Activated CD4-positive, alpha-beta T cell treated with anti-CD3 and anti-CD28 coated beads, Interleukin-2, amount 10 ng/mL, durations not matched to agents 24 days and 14 days (primary cell): ENCODE measurements at places on chromosomes 4 and X. TPM values are rescaled to one million over a fixed set of nuclear protein-coding genes. Genes with fewer than 3 reads are reported as not detected.

MAOB gene
- not detected in 2 replicates for total RNA-seq

CXXC4 gene
- total RNA-seq = not detected in 2 replicates

GABRA4 gene
- total RNA-seq = not detected in 2 replicates

ATOH1 gene
- total RNA-seq = not detected in 2 replicates

F8A2 gene
- not detected in 2 replicates for total RNA-seq

SLC9B1 gene
- 0.23 and 0.47 TPM in 2 replicates for total RNA-seq

S100G gene
- total RNA-seq = not detected in 2 replicates

AMOT gene
- total RNA-seq = 2.5 TPM in 2 replicates

EDA gene
- 1.2 and 1.8 TPM in 2 replicates for total RNA-seq

MAOA gene
- total RNA-seq = 1.8 and 2.0 TPM in 2 replicates

PLRG1 gene
- 81.1 and 92.3 TPM in 2 replicates for total RNA-seq

PLAC8 gene
- total RNA-seq = 41.2 and 41.4 TPM in 2 replicates

KLHL4 gene
- not detected in 2 replicates for total RNA-seq

SSX1 gene
- total RNA-seq = not detected in 2 replicates

CDKL2 gene
- total RNA-seq = 0.36 TPM in 1 of 2 replicates, not detected in the other

NWD2 gene
- total RNA-seq = not detected in 2 replicates

USP26 gene
- not detected in 2 replicates for total RNA-seq

AMBN gene
- total RNA-seq = not detected in 2 replicates

ADGRG4 gene
- total RNA-seq = not detected in 2 replicates

HTN1 gene
- not detected in 2 replicates for total RNA-seq

PCDH7 gene
- total RNA-seq = not detected in 2 replicates

PPBP gene
- not detected in 2 replicates for total RNA-seq

SSX2B gene
- total RNA-seq = not detected in 2 replicates

ARR3 gene
- total RNA-seq = not detected in 2 replicates

NUDT6 gene
- total RNA-seq = 8.8 and 10.0 TPM in 2 replicates

DCAF8L2 gene
- not detected in 2 replicates for total RNA-seq

VCX3B gene
- not detected in 2 replicates for total RNA-seq

SULT1E1 gene
- not detected in 2 replicates for total RNA-seq

ARHGEF6 gene
- total RNA-seq = 37.4 and 38.0 TPM in 2 replicates

ADH1A gene
- total RNA-seq = not detected in 2 replicates

RNF175 gene
- not detected in 2 replicates for total RNA-seq

ZCCHC18 gene
- total RNA-seq = 0.35 and 0.69 TPM in 2 replicates

NPFFR2 gene
- not detected in 2 replicates for total RNA-seq

NEIL3 gene
- 15.5 and 17.0 TPM in 2 replicates for total RNA-seq

INPP4B gene
- total RNA-seq = 39.8 and 42.5 TPM in 2 replicates

PORCN gene
- 11.5 and 12.9 TPM in 2 replicates for total RNA-seq

ADRA2C gene
- total RNA-seq = not detected in 2 replicates

GNRHR gene
- total RNA-seq = not detected in 2 replicates

UGT2B15 gene
- total RNA-seq = not detected in 2 replicates

STOX2 gene
- total RNA-seq = not detected in 2 replicates

AKAP4 gene
- not detected in 2 replicates for total RNA-seq

FGA gene
- not detected in 2 replicates for total RNA-seq

HERC6 gene
- 5.3 and 6.4 TPM in 2 replicates for total RNA-seq
